Activated T-cell treated with anti-CD3 and anti-CD28 coated beads for 24 hours (primary cell): ENCODE measurements at places on chromosomes 2 and 18.

DNA sequence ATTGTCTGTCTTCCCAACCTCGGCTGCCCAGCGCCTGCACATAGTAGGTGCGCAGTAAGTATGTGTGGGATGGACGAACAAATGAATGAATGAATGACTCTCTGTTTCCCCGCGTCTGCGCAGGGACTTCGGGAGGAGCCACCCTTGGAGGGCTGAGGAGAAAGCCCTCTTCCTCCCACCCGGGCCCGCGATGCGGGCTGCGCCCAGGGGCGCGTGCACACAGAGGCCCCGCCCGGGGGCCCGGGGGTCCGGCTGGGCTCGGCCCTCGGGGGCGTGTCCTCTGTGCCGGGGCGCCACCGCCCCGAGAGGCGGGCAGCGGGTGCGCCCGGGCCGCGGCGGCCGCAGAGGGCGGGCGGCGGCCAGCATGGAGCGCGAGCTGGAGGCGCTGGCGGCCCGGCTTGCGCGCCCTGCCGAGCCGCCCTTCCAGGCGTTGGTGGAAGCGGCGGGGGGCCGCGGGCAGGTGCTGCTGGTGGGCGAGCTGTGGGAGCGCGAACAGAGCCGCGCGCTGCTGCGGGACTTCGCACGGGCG lies at the start of gene C2orf72:
Gene C2orf72 (plus strand): TSS at position 322 of the 529 bp plus-strand sequence. CDS start 43 bp downstream, at position 365.
- DNase-seq: no peak

DNA sequence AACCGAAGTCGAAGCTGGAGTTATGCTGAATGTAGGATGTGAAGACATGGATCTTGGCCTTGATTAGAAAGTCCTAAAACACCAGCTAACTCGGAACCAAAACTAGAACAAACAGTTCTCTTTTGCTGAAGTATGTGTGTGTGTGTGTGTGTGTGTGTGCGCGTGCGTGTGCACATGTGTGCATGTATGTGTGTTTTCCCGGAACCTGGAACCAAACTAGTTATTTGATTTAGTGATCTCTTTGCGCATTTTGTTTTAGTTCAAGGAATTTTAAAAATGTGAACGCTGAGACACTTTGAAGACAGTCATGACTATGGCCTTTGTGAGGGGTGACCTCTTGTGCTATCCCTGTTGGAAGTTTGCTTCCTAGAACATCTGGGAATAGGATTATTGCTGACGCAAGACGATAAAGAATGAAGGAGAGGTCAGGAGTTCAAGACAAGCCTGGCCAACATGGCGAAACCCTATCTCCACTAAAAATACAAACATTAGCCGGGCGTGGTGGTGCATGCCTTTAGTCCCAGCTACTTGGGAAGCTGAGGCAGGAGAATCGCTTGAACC lies 23.8 kb downstream of the FHL2 start:
- no peak for DNase-seq

- DNase-seq: no peak
These were observed 659.8 kb downstream of the CPS1 start for GRCh38 chr2:211216221-211216620.

GRCh38 chr2:67338601-67339233 lies 58.4 kb upstream of the ETAA1 start:
- no peak for DNase-seq

DNA sequence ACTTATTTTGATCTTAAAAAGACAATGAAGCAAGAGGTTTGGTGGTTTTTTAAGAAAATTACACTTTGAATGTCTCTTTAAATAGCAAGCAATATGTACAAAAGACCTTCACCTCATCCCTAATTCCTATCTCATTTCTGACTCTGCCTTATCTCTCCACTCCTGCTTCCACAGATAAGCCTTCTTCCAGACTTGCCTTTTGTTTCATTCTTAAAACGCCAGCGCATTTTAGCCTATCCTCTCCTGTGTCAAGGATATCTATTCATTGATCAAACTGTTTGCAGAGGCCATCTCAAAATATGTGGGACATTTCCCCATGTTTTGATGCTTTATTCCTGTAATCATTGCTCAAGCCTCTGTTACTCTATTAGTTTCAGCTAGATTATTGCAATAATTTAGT lies 562.5 kb downstream of the PARD3B start:
- no peak for DNase-seq

DNA sequence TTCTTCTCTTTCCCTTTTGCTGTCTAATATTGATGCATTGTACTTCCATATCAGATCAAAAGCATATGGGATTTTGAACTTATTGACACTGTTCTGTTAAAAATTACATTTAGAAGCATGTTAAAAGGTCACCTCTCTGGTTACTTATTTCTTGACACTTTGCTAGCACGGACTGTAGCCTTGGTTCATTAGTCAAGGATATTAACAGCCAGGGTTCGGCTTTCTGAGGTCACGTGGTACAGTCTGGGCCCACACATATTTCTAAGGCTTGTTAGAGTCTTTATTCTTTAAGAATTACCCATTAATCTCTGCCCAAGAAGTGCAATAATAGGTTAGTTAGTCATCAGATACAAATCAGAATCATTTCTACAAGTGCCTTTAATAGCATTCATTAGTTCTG lies 1035.8 kb upstream of the FANCL start:
- DNase-seq: no peak

GRCh38 chr2:10447300-10447894 lies 730 bp downstream of the ODC1 start:
- DNase-seq: no peak

DNA sequence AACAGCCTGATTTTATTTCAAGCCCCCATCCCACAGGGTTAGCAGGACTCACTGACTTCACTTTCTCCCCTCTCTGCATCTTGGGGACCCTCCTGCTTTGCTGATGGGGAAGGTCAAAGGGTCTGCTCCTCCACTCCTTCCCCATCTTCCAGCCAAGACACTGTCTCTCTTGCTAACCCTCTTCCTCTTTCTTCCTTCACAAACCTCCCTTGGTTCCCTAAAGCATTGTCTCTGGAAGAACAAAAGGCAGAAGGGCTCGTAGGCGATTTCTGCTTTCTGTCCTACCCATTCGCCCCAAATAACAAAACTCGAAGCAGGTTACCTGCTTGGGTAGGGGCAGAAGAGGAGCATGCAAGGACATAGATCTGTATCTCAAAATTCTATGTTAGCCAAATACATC lies 5.5 kb upstream of the SLC4A3 start:
- DNase-seq: no peak

DNA sequence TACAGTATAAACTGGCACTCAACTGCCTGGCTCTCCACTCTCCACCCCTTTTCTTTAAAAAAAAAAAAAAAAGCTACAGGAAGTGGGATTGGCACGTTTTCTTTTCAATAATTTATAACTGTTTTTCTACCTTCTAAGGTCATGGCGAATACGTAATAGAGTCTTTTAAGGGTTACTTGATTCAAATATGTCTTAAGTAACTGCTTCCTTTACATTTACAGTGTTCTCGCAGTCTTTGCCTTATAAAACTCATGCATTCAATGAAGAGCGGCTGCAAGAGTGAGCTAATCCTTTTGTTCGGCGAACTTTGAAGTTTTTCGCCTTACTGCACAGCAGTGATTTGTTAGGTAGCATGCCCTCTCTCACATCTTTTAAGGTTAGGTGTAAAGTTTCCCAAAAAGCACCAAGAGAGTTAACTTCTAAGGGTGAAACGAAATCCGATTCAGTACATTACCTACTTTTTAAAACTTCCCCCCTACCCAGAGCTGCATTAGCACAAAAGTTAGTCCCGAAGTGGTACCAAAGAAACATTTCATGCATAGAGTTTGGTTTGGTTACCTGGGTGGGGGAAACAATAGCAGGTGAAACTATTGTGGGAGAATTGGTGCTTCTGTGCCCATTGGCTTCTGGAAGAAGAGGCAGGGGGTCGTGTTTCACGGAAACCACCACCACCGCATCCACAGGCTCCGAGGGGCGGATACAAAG lies 2.0 kb downstream of the KCTD1 start:
- DNase-seq: no peak

GRCh38 chr2:237720957-237721356 lies 77.6 kb upstream of the RBM44 start:
- DNase-seq: no peak

- DNase-seq: no peak
These were observed 205.7 kb downstream of the SOCS6 start for GRCh38 chr18:70494524-70494923.

- DNase-seq: no peak
These were observed 2.6 kb downstream of the TET3 start for GRCh38 chr2:73987109-73987947.

DNA sequence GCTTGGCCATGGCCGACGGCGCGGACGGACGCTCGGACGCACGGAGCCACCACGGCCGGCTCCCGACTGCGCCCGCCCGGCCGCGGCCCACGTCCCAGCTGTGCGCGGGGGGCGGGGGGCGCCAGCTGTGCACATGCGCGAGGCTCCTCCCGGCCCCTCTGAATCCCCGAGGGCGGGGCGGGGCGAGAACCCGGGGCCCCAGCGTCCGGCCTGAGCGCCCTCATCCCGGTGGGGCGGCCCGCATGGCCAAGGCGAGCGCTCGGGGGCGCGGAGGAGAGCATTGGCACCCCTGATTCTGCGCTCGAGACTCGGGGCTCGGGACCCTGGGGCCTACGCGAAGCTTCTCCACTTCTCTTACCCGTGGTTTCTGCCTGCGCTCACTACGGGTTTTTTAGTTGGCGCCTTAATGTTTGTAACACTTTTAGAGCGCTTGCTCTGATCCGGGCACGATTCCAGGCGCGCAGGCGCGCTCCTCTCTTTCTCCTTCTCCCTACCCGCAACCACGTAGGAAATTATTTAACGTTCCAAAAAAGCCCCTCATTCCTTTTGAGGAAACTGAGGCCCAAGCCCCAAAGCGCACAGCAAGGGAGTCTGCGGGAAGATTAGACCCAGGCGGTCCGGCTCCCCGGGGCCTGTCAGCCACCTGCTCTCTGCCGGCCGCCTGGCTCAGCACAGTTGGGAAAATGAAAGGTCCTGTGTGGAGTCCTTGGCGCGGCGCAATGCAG lies at the start of gene PXDN:
Gene PXDN (minus strand): TSS at position 70 of the 725 bp plus-strand sequence. CDS start 60 bp downstream, at position 10.
- no peak for DNase-seq

GRCh38 chr2:144715992-144716391 lies 196.1 kb upstream of the ZEB2 start:
- DNase-seq: no peak

GRCh38 chr2:121599963-121600651 lies 49.2 kb downstream of the CLASP1 start:
- no peak for DNase-seq

DNA sequence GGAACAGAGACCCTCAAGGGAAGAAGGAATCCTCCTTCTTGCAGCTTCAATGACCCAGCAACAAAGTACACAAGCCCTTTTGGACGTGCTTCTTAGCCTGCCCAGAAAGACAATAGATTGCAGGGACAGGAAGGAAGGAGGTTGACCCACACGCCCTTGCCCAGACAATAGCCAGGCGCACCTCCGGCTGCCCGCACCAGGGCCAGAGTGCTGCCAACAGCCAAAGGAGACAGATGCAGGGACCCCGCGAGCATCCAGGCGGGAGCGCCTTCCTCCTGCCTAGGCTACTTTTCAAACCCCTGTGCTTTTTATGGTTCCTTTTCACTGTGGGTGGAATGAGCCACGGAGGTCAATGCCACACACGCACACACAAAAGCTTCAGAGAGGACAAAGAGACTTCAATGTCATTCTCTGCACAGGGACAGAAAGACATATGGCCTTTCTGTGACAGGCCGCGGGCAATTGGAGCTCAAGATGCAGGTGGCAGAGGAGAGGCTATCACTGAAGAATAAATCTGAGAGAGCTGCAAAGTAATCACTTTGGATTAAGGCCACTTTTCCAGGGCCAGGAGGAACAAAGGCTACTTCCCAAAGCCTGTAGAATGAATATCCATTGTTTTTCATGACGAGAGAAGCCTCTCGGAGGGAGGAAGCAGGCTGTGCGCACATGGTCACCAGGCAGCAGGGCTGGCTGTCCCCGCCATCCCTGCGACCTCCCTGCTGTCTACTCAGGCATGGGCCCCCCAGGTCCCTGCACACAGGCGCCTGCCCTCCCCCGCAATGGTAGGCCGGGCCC lies 300.6 kb downstream of the EIPR1 start:
- no peak for DNase-seq

GRCh38 chr2:240374085-240374907 lies 61.2 kb upstream of the GPC1 start:
- no peak for DNase-seq

- no peak for DNase-seq
These were observed 1108.7 kb upstream of the TMEFF2 start for GRCh38 chr2:193303464-193303863.

DNA sequence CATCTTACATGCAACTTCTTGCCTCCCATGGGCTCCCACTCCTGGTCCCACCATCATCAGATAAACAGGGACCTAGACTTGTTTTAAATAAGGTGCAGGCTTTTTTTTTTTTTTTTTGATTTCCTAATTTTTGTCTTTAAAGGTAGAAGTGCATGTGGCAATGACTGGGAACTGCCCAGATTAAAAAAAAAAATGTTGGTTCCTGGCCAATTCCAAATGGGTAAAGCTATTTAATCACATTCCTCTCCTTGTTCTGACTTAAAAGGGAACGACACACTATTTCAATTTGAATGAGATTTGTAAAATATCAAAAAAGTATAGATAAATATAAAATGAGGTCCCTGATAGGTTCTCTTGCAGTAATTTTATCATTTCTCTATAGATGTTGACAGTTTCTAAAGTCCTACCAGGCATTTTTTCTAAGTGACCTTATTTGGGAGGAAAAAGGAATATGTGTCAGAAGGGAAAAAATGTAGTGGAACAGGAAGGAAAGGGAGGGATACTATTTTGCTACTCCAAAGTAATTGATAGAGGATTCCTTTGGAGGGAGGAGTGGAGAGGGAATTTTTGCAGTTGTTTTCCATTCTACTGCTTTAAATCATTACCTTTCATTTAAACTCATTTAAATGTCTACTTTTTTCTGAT lies 43.3 kb downstream of the DDX1 start:
- DNase-seq: no peak

DNA sequence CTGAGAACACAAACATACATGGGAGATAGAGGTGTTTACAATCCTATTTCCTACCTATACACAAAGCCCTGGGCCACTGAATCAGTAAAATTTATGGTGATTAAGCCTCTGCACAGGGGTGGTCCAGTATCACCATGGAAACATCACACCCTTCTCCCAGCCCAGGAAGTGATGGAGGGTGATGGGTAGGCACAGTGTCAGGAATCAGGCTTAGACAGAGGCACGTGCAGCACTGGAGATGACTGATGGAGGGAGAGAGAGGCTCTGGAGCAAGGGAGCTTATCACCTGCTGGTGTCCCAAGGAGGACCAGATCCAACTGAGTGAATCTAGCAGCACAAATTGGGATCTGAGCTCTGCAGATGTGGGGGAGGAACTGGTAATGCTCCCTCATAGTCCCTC lies 117.2 kb downstream of the RPIA start:
- DNase-seq: no peak

- no peak for DNase-seq
These were observed 2.0 kb downstream of the GDF7 start for GRCh38 chr2:20668871-20669475.

- no peak for DNase-seq
These were observed 26.6 kb downstream of the MFF start for GRCh38 chr2:227351639-227352038.

- no peak for DNase-seq
These were observed 138.2 kb upstream of the PKDCC start for GRCh38 chr2:41909584-41909983.

DNA sequence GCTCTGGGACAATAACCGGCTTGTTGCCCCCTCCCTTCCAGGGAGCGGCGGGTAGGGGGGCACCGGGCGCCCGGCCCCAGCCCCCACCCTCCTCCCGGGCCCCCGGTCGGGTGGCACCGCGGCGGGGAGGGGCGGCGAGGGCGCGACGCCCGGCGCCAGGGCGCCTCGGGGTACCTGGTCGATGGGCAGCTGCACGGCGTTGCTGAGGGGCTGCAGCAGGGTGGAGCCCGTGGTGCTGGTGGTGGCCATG lies 193 bp downstream of the MBOAT2 start:
- DNase-seq: no peak
